ENCODE measurements at places on chromosomes 13 and 19.

DNA sequence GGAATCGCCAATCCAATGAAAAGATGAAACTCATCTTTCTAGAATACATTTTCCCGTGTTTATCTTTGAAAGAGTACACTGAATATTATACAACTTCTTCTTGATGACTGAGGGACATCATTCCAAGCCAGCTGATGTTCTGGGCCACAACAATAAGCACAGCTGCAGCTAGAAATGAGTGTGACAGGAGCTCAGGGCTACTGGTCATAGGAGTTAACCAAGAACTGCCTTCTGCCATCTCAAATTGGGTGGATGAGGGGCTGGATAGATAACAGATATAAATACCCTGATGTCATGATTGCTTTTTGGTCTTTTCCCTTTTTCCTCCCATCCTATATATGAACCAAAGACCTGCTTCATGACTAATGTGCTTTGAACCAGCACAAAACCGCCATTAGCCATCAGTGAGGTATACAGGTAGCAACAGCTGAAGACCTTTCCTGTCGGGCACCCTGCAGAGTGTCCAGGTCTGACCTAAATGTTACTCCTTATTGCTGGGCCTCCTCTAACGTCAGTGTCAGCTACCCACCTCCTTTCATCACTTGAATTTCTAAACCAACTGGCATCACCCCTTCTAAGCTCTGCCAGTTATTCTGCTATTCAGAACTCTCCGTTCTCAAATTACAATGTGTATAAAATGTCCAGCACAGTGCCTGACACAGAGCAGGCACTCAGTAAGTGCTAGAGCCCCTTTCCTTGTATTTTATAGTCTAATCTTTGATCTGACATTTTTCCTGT is 178.2 kb downstream of the ENOX1 start:
- DNase-seq, result no peak

- DNase-seq, result no peak
Observed at GRCh38 chr19:14470031-14470876, 4.9 kb downstream of the PTGER1 start.

DNA sequence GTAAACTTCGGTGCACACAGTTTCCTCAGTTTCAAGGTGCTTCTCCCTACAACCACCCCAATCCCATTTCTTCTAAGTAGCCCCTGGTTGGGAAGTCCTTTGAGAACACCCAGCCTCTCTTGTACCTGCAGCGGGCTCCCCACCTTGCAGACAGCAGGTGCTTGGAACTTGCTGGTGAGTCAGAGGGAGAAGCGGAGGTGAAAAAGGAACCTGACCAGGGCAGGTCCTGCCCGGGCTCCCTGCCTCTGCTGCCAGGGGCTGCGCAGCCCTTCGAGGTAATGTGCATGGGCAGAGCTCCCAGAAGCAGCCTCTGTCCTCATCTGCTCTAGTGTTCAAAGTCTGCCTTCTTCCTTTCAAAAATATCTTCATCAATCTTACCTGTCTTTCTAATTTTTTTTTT is 274.0 kb upstream of the SOX1 start:
- no peak for DNase-seq

GRCh38 chr13:95323930-95324662 is 22.8 kb upstream of the ABCC4 start:
- no peak for DNase-seq

- DNase-seq, result no peak
Observed at GRCh38 chr13:44072536-44072935, 192.8 kb downstream of the LACC1 start.

GRCh38 chr19:50957587-50957986 is 4.7 kb upstream of the KLK5 start:
- no peak for DNase-seq

DNA sequence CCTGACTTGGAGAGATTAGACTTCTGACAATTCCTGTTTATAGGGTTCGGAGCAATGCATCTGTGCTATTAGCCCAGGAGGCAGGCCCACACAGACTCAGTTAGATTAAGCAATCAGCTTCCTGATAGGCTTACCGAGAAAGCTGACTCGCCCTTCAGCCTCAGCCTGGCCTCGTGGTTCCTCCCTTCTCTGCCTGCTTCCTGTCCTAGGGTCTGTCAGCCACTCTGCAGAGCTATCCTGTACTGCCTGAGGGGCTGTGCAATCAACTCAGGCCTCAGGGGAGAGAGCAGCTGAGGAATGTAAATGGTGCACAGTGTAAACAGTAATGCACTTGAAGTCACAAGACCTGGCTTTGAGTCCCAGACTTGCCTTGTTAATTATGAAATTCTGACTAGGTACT is 30.7 kb downstream of the HTR2A start:
- DNase-seq, result peak; percentile 3

- DNase-seq, result no peak
Observed at GRCh38 chr13:33782631-33783030, 35.3 kb upstream of the RFC3 start.

DNA sequence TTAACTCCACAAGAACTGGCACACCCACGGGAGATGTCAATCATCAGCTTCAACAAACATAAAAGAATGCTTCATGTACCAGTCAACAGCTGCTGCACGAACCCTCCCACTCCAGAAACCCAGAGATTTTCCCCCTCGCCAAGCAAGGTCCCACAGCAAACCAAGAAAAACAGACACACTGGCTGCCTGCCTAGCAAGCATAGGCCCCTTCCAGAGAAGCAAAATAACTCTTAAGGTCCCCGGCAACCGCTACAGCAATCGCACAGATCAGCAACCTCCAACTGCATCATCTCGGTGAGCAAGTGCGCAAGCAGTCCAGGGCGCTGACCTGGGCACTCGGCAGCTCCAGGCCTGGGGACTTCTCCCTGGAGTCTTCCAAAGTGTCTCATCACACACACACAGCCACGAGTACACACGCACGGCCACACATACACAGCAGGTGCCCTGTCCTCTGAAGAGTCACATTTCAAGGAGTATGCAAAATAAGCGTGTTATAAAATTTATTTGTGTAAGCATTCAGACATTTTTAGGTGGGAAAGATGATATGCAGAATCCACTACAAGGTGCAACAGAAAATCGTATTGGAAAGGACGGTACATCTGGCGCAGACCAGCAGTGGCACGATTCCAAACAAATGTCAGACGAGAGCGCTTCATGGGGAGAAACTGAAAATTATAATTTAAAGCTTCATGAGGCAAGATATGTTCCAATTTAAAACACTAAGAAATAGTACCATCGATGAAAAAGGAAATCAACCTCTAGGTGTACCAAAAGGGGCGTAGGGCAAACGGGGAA is 125.0 kb downstream of the STK24 start:
- no peak for DNase-seq

GRCh38 chr19:41714598-41714997 is 6.2 kb downstream of the CEACAM5 start:
- no peak for DNase-seq

Measured in NCI-H1105 treated with DMSO at 0.1 percent for 48 hours (cell line).